ENCODE measurements at places on chromosomes 6 and 20.

DNA sequence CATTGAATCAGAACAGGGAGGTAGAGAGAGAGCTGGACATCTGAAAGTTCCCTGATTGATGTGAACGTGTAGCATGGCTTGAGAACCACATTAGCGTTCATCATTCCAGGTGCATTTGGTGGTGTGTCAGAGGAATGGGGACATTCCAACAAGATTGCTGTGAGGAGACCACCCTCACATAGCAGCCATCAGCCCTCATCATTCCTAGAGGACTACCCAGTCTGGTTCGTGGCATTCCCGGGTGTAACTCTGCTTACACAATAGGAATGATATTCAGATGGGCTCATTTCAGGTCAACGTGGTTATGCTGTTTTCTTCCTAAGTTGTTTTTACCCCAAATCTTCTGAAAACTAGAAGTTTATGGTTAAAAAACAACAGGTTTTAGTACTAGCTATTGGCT lies 62.2 kb upstream of the KLHL31 start:
- no peak for DNase-seq

GRCh38 chr6:16684896-16685554 lies 76.2 kb downstream of the ATXN1 start:
- peak; percentile 87 for DNase-seq

DNA sequence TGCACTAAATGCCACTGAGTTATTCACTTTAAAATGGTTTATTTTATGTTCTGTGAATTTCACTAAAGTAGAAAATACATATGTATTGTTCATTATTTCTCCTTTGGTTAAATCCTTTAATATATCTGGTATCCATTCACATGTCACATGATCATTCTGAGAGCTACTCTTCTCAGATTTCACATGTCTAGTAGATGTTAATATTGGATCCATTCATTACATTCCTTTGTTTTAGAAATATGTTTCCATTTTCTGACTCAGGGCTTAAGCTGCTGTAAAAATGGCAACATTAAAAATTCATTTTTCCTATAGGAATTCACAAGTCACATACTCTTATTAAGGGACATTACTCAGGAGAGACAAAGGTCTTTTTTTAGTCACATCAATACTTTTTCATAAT lies 205.4 kb downstream of the ZFAND3 start:
- no peak for DNase-seq

DNA sequence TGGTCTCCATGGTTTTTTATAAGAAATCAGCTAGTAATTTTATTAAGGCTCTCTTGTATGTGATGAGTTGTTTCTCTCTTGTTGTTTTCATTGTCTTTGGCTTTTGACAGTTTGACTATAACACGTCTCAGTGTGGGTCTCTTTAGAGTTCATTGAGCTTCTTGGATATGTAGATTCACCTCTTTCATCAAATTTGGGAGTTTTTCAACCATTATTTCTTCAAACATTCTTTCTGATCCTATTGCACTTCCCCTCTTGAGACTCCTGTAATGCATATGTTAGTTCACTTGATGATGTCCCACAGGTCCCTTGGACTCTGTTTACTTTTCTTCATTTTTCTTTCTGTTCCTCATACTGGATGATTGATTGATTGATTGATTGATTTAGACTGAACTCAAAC lies 7.0 kb upstream of the BAG2 start:
- no peak for DNase-seq

DNA sequence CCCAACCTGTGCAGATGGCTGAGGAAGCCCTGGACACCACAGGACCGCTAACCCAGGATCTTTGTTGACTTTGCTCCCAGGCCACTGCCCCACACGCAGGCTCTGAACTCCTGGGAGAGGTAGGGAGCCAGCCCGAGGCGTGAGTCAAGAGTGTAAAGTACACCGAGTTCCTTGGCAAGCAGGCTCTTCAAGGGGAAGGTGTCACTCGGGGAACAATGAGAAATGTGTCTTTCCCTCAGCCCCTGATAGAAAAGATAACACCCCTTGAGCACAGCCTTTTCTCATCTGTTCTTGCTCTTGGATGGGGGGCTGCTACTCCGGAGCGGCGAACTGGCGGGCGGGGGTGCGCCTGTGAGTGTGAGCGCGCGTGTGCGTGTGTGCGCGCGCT lies 472 bp upstream of the EDN3 start:
- DNase-seq: no peak

GRCh38 chr20:41701588-41702348 lies 83.6 kb upstream of the CHD6 start:
- no peak for DNase-seq

DNA sequence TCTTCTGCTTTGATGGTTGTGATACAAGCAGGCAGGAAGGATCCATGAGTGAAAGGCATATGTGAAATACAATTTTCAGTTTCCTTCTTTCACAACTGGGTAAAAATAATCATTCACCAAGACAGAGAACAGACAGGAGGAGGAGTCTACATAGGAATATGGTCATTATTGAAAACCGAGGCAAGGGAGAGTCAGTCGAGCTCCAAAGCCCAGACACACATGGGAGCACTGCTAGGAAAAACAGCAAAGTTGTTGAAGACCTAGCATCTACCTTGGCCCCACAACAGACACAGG lies 260.6 kb downstream of the ERMARD start:
- no peak for DNase-seq

DNA sequence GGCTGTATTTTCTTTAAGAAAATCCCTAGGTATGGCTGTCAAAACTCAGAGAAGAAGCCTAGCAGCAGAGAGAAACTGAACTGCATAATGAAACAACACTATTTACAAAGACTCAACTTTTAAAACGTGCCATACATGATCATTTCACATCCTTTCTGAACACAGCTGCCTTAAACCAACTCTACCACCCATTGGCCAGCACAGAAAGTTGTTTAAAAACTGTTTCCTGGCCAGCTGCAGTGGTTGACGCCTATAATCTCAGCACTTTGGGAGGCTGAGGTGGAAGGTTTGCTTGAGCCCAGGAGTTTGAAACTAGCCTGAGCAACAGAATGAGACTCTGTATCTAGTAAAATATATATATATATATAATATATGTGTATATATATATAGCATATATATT lies 336.4 kb upstream of the SOX4 start:
- DNase-seq: no peak

DNA sequence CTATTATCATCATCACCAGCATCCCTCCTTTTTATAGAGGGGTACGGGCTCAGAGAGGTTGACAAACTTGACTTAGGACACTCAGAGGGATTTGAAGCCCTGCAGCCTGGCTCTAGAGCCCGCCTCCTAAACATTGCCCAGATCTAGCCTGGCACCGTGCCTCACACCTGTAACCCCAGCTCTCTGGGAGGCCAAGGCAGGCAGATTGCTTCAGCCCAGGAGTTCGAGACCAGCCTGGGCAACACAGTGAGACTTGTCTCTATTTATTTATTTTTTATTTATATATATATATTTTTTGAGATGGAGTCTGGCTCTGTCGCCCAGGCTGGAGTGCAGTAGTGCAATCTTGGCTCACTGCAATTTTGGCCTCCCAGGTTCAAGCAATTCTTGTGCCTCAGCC lies 6.3 kb upstream of the CSE1L start:
- no peak for DNase-seq

DNA sequence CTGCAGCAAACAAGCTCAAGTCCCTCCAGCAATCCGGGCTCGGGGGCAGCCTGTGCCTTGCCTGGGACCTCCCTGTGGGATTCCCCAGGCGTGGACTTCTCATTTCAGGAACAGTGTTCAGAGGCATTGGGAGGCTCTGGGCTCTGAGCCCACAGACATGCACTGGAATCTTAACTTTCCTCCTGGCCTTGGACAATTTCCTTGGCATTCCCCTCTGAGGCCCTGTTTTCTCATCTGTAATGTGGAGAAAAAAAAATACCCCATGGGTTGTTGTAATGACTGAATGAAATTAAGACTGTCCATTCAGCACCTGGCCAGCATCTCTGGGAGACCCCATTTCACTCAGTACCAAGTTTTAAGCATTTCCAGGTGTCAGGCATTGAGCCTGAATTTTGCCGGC lies 17.6 kb downstream of the BPIFB4 start:
- no peak for DNase-seq

GRCh38 chr6:3616565-3617176 lies 134.8 kb downstream of the PXDC1 start:
- DNase-seq: no peak

- no peak for DNase-seq
Observed at GRCh38 chr6:56922645-56923044, 32.3 kb upstream of the BEND6 start.

DNA sequence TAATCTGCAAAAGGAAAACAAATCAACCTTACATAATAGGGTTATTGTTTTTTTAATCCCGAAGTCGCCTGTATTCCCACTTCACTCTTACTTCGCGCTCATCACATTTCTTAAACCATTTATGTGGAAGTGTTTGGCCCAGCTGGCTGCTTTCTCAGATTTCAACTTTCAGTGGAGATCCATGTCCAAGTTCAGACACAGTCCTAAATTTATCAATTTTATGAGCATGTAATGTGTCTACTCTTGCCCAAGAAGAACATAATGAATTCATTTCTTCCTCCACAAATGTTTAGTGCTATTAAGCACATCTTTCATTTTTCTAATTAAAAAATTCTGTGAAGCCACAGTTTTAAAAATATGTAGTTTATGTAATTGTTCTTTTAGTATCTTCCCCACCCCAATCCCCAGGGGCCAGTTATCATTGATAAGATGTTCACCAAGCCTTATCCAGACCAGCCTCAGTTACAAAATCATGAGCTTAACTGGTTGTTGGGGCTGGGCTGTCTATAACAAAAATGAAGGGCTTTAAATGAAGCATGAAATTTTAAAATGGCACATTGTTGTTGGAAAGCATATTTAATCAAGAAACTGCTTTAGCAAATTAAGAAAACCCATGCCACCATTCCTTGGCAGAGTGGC lies 151.7 kb downstream of the UST start:
- no peak for DNase-seq

DNA sequence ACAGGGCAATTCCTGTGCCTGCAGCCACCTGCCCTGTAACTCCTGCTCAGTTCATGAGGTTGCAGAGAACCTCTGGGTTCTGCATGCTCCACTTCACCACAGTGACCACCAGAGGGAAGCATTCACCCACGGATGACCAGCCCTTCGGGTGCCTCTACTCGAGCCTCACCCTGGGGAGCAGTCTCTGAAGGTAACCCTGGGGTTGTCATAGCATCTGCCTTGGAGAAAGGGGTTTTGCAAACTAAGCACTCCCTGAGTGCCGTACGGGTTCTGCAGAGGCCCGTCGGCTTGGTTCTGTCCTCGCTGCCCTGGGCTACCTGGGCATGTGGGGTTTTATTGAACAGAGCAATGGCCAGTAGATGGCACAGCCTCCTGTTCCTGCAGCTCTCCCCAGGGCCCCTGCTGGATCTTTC lies 10.2 kb upstream of the CST5 start:
- DNase-seq: peak; percentile 45

DNA sequence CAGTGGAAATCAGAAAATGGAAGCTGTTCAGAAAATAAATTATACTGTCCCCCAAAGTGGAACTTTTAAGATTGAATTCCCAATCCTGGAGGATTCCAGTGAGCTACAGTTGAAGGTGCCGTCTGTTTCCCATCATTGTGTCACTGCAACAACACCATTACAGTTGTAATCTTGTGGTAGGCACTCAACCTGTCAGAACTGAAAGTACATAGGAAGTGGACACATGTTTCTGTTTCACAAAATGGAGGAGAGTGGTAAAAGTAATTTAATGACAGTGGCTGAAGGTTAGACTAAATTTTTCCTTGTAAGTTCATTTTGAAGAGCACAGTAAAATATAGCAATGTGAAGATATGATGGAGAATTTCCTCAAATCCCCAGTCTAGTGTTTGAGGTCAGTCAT lies 70.0 kb downstream of the CD109 start:
- no peak for DNase-seq

DNA sequence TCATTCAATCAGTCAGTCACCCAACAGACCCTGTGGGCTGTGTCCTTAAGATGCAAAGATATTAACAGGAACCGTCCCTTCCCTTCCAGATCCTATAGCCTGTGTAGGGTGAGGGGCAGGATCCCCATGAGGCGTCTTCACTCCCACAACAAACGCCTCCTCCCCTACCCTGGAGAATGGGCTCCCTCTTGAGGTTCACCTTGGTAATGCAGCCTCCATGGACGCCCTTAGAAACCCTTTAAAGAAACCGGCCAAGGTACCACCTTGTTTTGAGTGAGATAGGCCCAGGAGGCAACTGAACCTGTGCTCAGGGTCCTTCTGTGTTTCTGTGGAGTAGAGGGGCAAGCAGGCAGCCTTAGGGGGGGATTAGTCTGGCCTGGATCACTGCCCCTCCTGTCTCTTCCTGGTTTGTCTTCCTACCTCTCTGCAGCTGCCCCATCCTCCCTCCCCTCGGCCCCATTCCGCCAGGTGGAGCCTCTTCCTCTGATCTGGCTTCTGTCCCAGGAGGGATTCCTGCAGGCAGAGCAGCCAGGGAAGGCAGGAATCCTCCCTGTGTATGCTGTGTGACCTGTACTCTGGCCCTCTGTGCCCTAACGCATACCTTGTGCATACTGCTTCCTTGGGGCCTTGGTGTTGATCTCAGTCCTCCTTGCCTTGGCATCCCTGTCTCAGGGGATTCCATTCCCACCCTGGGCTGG lies 6.6 kb upstream of the GUCA1A start:
- peak; percentile 82 for DNase-seq

- DNase-seq: no peak
Observed at GRCh38 chr6:165571721-165572132, 91.3 kb downstream of the PDE10A start.

- no peak for DNase-seq
Observed at GRCh38 chr6:26501482-26501986, 1.4 kb downstream of the BTN1A1 start.

DNA sequence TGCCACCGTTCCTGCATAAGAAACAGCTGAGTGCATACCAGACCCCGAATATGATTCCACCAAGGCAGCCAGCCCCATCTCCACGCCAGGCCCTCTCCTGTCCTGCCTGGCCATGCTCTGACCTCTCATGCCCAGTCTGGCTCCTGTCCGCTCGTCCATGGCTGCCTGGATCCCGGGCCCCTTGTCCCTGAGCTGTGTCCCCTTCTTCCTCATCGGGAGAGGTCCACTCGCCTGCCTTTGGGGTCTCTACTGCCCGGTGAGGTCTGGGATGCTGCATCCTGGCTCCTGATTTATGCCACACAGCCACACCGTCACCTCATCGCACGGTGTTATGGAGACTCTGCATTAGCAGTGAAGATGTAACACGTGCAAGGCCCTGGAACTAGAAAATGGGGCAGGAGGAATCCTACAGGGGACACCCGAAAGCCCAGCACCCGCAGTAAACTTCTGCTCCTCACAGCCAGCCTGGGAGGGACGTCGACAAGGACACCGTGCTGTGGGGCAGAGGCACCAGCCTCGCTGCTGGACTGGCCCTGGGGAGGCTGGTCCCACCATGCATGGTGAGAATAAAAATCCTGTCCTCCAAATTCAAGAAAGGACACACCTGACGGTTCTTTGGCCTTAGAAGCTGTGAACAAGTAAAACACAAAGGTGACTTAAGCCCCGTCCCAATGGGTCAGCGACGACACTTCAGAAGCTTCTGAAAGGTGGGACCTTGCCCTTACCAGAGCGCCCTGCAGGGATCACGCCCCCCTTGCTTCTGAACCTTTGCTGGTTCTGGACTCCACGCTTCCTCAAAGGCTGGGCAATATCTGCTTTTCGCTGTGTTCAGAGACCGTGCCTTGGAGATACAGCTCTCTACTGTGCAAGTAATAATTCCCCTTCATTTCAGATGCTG lies 103.0 kb downstream of the DLL1 start:
- DNase-seq: no peak
